Mucosa of gallbladder (tissue), 1 donor: ENCODE measurements at places on chromosomes 3 and 15. TPM values are rescaled to one million over a fixed set of nuclear protein-coding genes. Genes with fewer than 3 reads are reported as not detected.

ACY1 gene
- 47.6 TPM for total RNA-seq

DNA sequence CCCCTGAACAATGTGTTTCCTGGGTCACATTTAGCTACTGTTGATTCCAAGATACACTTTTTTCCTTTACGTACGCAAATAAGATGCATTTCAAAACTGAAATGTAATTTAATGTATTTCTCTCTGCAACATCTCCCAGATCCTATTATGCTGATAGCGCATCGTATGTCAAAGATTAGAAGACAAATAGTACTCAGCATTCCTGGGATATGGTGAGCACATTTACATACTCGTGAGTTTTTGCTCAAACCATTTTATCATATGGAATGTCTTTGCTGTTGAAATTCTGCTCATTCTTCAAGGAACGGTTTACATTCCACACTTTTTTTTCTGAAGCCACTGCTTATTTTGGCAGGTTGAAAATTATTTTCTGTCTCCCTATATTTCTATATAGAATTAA is 221.4 kb downstream of the OXSM start:
- no peak for DNase-seq

DNA sequence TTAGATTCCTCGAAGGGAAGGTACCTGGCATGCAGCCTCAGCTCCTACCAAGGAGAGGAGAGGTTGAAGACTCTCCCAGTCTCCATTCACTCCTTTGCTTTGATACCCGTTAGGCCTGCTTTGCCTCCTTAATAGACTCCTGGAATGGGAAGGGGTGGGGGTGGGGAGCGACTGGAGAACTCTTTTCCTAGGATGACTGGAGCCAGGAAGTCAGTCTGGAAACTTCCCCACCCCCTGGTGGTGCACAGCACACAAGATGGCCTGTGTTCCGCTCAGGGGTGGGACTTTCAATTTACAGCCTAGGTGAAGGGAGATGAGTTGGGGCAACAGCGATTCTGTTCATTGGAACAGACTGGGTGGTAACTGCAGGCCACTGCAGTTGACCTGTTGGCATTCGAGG is 21.4 kb upstream of the CELF6 start:
- DNase-seq: no peak

- DNase-seq: peak; percentile 56
These were observed 5.5 kb downstream of the LMOD3 start for GRCh38 chr3:69116897-69117296.

- no peak for DNase-seq
These were observed 269.3 kb downstream of the TBL1XR1 start for GRCh38 chr3:176927706-176928581.

IRAK2 gene
- total RNA-seq: 2.7 TPM

SPTBN5 gene
- 7.1 TPM for total RNA-seq

DNA sequence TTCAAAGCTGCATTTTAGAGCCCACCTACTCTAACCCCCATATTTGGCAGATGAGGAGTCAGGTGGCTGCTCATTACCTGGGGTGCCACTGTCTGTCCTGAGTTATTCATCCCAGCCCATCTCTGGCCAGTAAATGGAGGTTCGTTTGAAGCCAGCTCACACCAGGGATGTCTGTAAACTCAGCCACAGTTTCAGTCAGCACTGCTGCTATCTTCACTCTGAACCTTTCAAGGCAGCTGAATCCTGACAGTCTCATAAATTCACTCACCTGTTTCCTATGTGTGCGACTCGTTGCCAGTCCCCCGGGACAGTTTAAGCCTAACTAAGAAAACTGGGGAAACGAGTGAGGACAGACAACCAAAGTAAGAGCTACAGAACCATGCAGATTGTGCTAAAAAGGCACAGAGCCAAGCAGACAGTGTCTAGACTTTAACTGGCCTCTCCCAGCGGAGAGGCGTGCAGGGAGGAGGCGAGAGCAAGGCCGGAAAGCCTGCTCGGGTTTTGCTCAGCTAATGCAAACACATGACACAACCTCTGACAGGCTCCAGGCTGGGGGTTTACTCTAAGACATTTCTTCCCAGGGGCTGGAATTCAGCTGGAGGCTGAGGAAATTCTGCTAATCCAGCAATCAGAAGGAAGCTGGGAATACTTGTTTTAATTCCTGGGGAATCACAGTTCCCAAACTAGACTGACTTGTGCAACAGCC is 12.0 kb downstream of the FSTL1 start:
- peak; percentile 75 for DNase-seq

GRCh38 chr15:76353023-76353577 is 16.5 kb downstream of the ISL2 start:
- DNase-seq: no peak

DNA sequence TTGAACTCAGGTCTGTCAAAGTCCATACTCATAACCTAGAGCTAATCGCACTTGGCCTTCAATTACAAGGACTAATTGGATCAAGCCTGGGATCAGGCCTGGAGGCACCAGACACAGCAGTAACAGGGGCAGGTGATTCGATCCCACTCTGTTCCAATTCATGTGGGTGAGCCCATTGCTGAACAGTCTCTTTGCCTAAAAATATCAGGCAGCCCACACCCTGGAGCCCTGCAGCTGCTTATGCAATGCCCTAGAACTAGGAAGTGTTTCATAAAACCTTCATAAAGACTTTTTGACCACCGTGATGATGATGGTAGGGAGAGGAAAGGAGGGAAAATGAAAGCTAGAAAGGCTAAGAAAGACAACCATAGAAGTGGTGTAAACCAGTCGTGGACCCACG is 47.8 kb upstream of the NEO1 start:
- no peak for DNase-seq

DNA sequence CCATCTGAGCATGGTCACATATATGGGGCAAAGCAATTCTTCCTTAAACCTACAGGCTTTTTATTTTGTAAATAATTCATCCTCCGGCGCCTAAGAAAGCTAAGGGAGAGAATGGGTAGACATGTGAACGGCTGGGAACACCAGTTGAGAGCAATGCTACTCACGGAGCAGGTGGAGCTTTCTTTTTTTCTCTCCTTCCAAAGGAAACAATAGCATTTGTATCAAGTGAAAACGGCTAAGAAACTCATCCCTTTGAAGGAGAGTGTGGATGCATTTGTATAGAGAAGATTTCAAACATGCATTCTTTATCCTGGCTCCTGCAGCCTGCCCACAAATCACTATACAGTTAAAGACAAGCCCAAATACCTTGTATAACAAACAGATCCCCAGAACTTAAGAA is 637.8 kb downstream of the MAGI1 start:
- no peak for DNase-seq

DNA sequence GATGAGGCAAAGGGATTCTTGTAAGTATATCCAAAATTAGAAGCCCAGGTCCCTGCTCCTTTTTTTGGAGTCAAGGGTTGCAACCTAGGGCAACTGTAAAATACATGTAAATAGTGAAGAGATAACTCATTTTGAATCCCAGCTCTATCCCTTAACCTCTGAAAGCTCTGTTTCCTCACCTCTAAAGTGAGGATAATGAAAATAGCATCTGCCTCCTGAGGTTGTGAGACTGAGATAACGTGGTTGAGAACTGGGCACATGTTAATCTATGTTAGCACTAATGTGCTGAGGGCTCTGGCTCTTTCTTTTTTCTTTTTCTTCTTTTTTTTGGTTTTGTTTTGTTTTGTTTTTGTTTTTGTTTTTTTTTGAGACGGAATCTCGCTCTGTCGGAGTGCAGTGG is 4.8 kb upstream of the NKTR start:
- no peak for DNase-seq

- DNase-seq: no peak
These were observed 8.3 kb downstream of the AKAP13 start for GRCh38 chr15:85388566-85389305.

NPAP1 gene
- total RNA-seq: 0.17 TPM

DNA sequence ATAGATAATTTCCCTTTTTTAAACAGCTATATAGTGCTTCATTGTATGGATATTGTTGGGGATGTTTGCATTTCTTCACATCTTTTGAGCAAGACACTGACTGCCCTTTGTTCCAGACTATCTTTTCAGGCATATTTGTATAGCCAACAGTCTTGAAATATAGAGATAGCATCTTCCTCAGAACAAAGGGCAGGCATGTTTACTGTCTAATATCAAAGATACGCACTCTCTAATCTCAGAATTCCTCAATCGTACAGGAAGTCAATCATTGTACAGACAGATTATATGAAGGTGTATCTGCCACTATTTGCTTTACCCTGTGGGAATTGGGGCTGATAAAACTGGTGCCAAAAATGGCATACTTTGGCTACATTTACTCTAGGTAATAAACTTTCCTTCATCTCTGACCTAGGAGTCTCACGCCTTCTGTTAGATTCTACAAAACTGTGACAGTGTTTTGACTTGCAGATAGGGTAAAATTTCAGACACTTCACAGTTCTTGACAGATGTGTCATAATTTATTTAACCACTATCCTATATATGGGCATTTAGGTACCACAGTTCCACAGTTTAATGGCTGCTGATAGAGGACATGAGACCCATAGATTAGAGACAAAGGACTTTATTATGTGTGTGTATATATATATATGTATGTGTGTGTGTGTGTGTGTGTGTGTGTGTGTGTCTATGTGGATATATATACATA is 321.0 kb downstream of the IGSF11 start:
- no peak for DNase-seq

DNA sequence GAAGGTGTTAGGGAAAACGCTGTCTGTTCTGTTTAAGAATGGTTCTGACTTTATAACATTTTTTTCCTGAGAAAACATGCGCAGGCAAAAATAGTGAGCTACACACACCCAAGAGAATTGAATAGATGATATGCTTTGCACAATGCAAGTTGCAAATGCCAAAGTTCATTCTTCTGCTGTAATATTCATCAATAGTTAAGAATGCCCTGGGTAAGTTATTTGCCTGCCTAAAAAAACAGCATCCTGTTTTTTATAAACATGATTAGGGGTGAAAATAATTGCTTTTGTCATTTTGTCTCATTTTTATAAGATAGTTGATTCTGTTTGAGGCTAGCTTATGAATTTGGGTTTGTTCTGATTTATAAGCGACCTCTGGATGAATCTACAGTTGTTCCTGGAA is 99.4 kb downstream of the DTWD1 start:
- no peak for DNase-seq

DNA sequence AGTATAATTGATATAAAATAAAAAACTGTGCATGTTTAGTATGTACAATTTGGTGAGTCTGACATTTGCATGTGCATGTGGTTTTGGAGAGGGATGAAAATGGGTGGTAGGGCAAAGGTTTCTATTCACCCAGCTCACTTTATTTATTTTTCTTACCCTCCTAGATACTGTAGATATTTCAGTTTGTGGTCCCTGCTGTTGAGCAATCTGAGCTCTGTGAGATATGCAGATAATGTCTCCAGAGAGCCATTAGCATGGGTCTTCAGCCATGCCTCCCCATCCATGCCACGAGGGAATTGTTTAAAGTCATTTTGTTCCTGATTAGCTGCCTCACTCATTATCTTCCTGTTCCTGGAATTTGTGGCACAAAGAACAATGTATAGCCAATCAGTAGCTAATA is 44.4 kb upstream of the B3GALNT1 start:
- DNase-seq: no peak

- no peak for DNase-seq
These were observed 178.0 kb downstream of the TPRG1 start for GRCh38 chr3:189349772-189350171.

- DNase-seq: peak; percentile 62
These were observed 528 bp downstream of the LPCAT4 start for GRCh38 chr15:34366271-34367065.

DNA sequence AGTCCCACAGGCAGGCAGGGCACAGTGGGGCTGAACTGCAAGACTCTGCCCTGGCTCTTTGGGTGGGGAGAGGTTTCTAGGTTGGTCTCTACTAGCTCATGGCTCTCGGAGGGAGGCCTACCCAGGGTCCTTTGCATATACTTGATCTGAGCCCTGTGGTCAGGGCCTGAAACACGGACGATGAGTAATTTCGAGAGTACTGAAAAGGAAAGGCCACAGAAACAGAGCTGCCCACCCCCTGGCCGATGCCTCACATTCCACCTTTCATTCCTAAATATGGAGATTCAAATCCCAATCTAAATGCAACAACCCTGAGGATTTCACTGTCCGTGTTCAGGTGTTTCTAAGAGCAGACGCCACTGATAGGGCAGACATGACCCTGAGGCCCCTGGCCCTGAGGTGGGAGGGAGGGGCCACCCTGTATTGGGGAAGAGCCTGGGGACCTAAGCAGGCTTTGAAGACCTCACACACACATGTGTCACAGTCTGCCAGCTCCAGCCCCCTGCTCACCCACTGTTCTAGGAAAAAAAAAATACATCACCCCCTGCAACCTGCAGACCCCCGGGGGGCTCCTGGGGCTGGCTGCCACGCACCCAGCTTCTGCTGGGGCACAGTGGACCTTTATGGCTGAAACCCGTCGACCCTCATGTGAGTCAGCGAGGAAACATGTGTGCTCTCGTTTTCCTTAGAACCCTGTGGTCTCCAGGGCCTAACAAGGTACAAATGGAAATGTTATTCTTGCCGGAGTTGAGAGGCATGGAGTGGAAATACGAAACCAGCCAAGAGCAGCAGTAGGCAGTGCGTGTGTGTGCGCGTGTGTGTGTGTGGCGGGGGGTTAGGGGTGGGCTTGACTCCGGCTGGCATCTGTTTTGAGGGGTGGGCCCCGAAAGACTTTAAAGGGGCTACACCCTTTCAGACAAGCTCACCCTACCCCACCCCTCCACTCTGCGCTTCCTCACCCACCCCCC is 112.7 kb downstream of the CHSY1 start:
- no peak for DNase-seq

COL6A5 gene
- not detected for total RNA-seq

DNA sequence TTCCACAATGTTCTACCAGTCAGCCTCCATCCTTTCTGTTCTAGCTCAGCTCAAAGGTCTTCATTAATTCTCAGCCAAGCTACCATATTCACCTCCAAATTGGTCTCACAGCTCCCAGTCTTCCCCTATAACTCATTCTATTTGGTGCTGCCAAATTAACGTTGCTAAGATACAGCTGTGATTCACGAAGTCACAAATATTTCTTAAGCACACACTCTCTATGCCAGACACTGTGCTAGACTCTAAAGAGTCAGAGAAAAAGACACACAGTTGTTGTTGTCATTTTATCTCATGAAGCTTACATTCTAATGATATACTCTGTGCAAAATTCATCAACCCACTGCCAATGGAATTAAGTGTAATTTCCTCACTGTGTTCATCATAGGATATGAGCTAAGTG is 102.8 kb downstream of the FRMD5 start:
- no peak for DNase-seq

GRCh38 chr3:36302158-36302509 is 78.2 kb upstream of the STAC start:
- no peak for DNase-seq

DNA sequence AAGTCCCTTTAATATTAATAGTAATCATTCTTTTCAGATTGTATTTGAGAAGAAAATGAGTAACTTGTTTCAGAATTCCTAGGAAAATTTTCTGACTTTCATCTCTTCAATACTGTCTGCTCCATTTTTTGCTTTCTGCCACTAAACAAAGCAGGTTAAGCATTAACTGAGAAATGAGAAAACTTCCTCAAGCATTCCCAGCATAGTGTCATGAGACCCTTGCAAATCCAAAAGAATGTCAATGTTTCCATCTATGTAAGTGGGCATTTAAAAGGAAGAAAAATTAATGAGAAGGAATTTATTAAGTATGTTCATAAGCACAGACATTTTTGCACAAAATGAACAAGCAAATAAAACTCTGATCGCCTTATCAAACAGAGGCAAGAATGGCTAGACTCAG is 148.0 kb upstream of the STRIT1 start:
- no peak for DNase-seq

FSIP1 gene
- total RNA-seq: 0.81 TPM
